ENCODE measurements at places on chromosomes 6 and 20.

GRCh38 chr6:3500262-3501014 is 43.6 kb upstream of the SLC22A23 start:
- no peak for DNase-seq

- DNase-seq = no peak
These were observed 129.1 kb downstream of the TNFRSF21 start for GRCh38 chr6:47180633-47181032.

DNA sequence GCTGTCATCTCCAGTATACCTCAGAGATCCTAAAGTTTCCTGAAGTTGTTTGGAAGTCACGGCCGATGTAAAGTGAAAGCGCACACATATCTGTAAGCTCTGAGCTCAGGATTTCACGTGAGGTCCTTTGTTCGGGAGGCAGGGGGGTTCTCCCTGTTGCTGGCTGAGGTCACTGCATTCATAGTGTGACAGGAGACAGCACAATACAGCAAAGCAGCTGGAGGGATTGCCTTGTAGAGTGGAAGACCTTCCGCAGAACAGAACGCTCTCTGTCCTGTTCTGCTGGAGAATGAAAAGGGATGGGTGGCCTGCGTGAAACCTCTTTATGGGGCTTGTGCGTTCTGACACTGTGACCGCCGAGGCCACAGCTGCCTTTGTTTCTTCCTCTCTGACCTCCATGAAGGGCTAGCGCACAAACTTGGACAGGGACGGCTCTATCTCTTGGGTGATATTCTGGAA is 13.4 kb upstream of the SERPINB1 start:
- no peak for DNase-seq

GRCh38 chr6:131250936-131251335 is 115.7 kb downstream of the AKAP7 start:
- no peak for DNase-seq

- no peak for DNase-seq
These were observed at the start of gene CHRNA4 for GRCh38 chr20:63360850-63361518. Gene CHRNA4, minus strand, starts transcription at chr20:63361349. Its CDS starts 184 bp downstream, at chr20:63361165.

DNA sequence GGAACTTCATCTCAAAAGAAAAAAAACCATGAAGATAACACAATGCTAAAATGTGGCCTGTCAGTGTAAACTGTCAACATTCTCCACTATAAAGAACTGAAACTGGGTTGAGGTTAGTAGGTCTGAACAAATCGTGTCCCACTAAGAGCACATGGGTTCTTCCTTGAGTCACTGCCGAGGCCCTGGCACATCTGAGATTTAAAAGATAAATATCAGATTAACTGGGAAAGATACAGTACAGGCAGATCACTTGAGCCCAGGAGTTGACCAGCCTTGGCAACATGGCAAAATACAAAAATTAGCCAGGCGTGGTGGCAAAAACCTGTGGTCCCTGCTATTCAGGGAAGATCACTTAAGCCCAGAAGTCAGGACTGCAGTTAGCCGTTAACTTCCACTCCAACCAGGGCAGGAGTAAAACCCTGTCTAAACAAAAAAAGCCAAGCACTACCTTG is 5.6 kb downstream of the EEF1A1 start:
- DNase-seq = no peak

GRCh38 chr6:145714731-145715130 is 20.6 kb downstream of the EPM2A start:
- DNase-seq = no peak

- no peak for DNase-seq
These were observed 10.7 kb downstream of the TMEM181 start for GRCh38 chr6:158570681-158570962.

DNA sequence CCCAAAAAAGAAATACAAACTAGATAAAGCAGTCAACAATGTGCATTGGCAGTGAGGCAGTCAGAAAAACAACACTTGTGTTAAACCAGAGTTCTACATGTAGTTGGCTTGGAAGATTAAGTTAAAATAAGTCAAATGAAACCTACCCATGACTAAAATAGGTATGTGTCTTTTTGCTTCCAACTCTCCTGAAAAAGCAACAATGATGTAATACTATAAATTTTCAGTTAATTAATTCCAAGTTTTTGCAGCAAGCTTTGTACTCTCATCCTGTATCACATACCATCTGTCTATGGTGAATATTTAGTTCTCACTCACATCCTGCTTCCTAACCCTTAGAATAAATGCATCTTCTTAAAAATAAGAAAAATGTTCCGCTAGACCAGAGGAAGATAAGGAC is 261.5 kb downstream of the KIF16B start:
- no peak for DNase-seq

- no peak for DNase-seq
These were observed 153.4 kb downstream of the FAXC start for GRCh38 chr6:99195986-99196655.

- DNase-seq = no peak
These were observed 56.9 kb upstream of the DYNLRB1 start for GRCh38 chr20:34459209-34459897.

DNA sequence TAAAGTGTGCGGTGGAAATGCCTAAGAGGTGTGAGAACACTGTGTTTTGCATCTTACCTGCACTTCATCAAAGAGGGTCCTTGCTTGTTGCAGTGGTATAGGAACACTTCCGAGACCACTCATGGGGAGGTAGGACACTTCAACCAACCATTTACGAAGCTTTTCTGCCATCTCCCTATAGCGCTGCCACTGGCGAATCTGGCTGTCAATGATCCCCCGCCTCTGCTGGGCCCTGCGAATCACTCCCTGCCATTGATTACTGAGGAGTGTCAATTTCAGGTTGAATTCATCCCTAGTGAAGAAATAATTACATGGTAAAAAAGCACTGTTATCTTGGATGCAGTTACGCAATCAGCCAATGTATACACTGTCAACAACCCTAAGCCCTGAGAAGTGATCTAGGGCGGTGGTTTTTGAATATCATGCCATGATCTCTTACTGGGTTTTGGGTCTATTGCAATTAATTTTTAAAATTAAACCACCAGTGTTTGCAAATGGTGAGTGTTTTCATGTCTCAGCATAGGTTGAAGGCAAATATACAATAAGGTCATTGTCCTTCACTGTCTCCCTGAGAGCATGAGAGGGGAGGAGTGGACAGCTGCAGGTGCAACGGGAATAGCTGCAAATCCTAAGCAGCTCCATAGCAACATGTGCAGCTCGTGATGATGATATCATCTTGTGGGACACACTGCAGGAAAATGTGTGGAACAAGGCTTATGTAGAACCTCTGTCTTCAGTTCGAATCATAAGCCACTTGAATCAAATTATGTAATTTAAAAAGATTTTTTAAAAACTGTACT is 400.6 kb downstream of the ESR1 start:
- no peak for DNase-seq

DNA sequence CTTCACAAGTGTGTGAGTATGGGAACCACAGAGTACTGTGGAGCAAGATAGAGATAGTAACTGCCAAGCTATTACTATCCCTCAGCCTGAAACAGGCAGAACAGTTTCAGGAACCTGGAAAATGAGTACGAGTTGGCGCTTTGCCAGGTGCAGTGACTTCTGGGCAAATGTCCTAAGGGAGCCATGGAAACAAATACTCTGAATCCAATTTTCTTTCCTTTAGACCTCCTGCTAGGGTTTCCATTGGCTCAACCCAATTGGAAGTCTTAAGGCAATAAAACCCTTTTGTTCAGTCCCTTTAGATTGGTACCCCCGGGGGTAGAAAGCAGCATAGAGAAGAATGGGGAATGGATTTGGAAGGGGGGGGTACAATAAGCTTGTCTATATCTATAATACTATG is 205.0 kb upstream of the EPHA7 start:
- DNase-seq = no peak

DNA sequence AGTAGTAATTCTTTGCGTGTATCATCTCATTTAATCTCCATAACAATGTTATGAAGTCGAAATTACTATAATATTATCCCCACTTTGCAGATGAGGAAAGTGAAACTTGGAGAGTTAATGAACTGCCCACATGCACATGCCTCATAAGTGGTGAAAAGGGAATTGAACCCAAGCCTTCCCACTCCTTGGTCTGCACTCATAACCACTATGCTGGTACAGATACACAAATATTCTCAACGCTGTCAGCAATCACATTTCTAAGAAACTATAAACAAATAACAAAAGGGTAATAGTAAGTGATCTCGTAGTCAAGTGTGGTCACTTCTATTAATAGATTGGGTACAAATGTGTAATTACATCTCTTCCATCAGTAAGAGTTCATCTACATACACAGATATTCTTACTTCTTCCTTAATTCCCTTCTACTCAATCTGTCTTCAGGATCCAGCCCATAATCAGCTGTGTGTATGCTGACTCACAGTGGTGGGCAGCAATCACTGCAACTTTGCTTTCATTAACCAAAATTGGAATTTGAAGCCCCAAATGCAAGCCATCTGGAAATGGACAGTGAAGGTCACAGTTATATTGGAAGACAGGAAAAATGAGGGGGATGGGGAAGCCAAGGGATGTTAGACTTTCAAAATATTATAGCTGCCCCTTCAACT is 6.6 kb downstream of the PRSS35 start:
- no peak for DNase-seq

- DNase-seq = no peak
These were observed 41.5 kb upstream of the TGM3 start for GRCh38 chr20:2254333-2254732.

- DNase-seq = no peak
These were observed 201.3 kb downstream of the EPHA7 start for GRCh38 chr6:93218096-93218495.

DNA sequence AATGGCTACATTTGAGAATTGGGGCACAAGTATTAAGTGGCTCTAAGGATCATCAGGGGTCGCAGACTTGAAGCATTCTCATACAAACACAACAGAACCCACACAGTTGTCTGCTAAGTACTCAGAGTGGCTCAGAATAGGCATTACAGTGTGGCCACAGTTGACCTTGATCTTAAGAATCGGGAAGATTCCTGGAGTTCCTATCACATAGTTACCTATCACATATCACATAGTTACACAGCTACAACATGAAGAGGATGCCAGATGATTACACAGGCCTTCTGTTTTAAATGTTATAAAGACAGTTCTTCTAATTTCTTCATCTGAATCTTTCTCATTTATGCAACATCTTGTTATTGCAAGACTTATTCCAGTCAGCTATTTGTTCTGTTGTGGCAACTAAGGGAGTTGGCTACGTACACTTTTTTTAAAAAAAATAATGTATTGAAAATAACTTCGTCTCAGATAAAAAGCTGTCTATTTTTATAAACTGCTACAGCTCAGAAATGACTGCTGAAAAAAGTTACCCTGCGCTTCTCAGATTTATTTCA is 129.0 kb downstream of the REV3L start:
- DNase-seq = no peak

- no peak for DNase-seq
These were observed 23.7 kb upstream of the SLC23A2 start for GRCh38 chr20:5024982-5025381.

GRCh38 chr6:158516098-158516497 is 43.8 kb upstream of the TMEM181 start:
- no peak for DNase-seq

DNA sequence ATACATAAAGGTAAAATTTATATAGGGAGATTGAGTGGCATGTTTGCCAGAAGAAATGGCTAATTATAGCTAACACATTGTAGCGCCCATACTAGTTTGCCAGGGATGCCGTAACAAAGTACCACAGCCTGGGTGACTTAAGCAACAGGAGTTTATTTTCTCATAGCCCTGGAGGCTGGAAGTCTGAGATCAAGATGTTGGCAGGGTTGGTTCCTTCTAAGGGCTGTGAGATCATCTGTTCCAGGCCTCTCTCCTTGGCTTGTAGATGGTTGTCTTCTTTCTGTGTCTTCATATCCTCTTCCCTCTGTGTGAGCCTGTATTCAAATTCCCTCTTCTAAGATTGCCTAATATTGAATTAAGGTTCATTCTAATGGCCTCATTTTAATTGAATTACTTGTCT is 417.5 kb upstream of the OPRM1 start:
- no peak for DNase-seq

DNA sequence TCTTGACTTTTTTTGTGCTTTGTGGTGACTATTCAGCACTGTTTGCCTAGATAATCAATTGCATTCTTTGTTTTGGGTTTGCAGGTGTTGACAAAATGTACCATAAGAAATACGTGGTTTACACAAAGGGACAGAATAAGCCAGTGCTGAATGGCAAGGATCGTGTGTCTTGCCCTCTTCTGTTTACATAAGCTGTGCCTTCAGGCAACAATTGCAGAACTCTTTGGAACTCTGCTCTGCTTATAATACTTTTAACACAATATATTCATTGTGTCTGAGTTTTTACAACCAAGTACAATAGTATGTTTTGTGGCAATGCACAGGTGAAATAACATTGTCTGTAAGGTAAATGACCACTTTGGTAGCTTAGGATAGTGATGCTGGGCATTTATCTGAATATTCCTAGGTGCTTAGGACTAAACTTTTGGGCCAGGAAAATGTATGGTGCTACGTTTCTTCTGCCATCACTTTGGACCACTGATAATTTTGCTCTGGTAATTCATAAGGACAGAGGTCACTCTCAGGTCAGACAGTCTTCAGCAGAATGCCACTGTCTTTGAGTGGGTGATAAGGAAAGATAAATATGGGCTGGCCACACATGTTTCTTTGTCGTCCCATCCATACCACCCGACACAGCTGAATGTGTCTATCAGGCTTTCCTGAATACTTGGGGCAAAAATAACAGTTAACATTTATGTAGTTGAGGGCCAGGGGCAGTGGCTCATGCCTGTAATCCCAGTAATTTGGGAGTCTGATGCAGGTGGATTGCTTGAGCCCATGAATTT is 344.6 kb upstream of the IMPG1 start:
- no peak for DNase-seq

- DNase-seq = no peak
These were observed 627.5 kb downstream of the PKHD1 start for GRCh38 chr6:51459958-51460357.

DNA sequence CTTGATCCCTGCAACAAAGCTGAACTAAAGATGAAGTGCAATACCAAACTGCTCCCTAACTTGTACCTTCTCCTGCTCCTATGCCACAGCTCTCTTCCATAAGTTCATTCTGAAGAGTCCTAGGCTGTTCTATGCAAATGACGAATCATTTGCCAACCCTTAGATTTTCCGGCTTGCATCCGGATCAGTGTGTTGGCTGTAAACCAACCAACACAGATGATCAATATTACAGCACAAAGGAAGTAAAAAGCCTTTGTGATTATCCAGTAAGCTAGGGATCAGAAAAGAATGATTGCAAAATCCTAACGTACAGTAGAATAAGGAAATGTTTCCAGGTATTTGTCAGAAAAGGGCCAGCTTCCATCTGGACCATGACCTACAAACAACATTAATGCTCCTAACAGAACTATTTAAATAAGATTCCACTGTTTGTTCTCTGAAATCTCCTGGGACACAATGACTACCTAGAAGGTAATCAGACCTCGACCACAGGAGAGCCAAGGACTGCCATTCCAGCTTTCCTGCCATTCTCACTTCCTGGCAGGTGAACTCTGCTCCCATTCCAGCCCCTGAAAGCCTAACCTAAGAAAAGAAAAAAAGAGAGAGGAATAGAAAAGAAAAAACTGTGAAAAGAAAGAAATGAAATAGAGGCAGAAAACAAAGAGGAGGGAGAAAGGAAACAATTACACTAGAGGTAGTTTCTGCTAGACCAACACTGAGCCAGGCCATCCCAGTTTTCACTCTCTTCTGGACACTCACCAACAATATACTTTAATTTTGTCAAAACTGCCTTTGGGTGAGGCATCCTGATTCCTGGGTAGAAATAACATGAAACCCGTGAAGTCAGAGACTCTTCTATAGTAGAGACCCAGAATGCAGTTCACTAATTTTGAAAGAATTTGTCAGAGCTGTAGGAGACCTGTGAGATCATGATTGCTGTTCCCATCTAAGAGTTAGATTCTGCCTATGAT is 19.7 kb downstream of the GMDS start:
- DNase-seq = no peak
